HuH-7.5 (cell line): ENCODE measurements at places on chromosomes 11 and 22.

GRCh38 chr11:26473216-26474194, 98.6 kb downstream of the MUC15 start:
- DNase-seq: no peak

- no peak for DNase-seq
These were observed 134.8 kb downstream of the DSCAML1 start for GRCh38 chr11:117662255-117662654.

- no peak for DNase-seq
These were observed 24.7 kb downstream of the ALG9 start for GRCh38 chr11:111846636-111847035.

DNA sequence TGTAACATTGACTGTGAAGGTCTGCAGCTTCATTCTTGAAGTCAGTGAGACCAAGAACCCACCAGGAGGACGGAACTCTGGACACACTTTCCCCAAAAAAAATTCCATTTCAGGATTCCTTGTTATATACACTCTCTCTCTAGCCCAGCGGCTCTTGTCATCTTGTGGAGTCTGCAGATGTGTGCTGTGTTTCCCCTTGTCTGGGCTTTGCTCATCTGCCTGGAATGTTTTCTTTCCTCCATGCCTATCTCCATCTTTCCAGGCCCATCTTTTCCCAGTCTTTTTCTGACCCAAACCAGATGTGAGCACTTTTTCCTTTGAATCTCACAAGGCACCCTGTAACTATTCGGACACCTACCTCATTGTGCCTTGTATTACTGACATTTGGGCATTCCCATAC, 5.1 kb upstream of the DRG1 start:
- no peak for DNase-seq

DNA sequence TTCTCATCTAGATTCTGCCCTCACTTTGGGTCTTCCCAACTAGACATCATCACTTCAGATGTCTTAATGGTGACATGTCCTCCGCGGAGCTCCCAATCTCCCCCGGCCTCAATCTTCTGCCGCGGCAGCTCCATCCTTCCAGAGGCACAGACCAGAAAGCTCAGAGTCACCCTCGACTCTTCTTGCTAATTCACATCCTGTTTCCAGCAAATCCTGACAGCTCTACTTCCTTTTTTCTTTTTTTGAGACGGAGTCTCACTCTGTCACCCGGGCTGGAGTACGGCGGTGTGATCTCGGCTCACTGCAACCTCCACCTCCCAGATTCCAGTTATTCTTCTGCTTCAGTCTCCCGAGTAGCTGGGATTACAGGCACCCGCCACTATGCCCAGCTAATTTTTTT, 54.5 kb downstream of the CACNG2 start:
- no peak for DNase-seq
